Type B pancreatic cell (in vitro differentiated cells): ENCODE measurements at places on chromosomes 1 and 21. TPM values are rescaled to one million over a fixed set of nuclear protein-coding genes. Genes with fewer than 3 reads are reported as not detected.

Gene C1QTNF12
- 2.5 TPM in 2 replicates for total RNA-seq

Gene S100A14
- 139 and 266 TPM in 2 replicates for total RNA-seq

Gene MRTO4
- total RNA-seq, result 35.9 and 43.3 TPM in 2 replicates

Gene CDC20
- 33.9 and 114 TPM in 2 replicates for total RNA-seq

Gene ERICH3
- total RNA-seq, result 0.24 and 0.29 TPM in 2 replicates

Gene IFI44
- total RNA-seq, result 3.8 and 4.8 TPM in 2 replicates

Gene NCMAP
- 2.1 and 2.4 TPM in 2 replicates for total RNA-seq

Gene PHTF1
- total RNA-seq, result 17.7 and 27.1 TPM in 2 replicates

Gene FCRL6
- not detected in 2 replicates for total RNA-seq

Gene MTARC2
- 14.3 and 14.4 TPM in 2 replicates for total RNA-seq

Gene ITGB2
- 0.36 and 0.80 TPM in 2 replicates for total RNA-seq

Gene LYPD8
- total RNA-seq, result not detected in 2 replicates

Gene C1orf226
- 12.6 and 15.8 TPM in 2 replicates for total RNA-seq

Gene NBPF6
- not detected in 2 replicates for total RNA-seq

Gene KISS1
- total RNA-seq, result 0.48 and 0.55 TPM in 2 replicates
